ENCODE measurements at places on chromosomes 1 and 21.

- DNase-seq = no peak
Measured at GRCh38 chr1:198318085-198318484, 161.3 kb downstream of the NEK7 start.

GRCh38 chr1:167734841-167735240 lies 13.1 kb downstream of the MPZL1 start:
- no peak for DNase-seq

DNA sequence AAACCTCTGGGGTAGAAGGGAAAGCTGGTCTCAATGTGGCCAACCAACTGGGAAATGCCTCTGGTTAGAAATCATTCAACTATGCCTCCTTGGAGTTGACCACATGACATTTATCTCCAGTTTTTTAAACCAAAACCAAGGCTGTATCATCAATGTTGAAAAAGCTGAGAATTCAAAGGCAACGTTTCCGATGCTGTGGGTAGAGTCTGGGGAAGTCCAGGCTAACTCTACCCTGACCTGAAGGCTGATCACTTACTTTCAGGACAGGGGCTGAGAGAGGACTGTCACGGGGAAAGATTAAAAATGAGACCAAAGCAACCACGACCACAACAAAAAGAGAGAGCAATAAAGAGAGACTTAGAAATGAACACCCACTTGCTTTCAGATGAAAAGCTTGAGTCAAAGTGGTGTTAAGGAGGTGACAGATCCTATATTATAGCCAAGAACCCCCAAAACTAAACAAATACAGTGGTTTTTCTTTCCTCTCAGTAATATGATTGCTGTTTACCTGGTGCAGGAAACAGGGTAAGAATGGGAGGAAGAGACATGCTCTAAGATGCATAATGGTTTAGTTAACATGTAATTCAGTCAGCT lies 90.8 kb upstream of the TNFSF4 start:
- no peak for DNase-seq

GRCh38 chr1:78388275-78388674 lies 102.5 kb upstream of the PTGFR start:
- DNase-seq = no peak

GRCh38 chr21:41183575-41183974 lies 15.6 kb downstream of the BACE2 start:
- DNase-seq = no peak

DNA sequence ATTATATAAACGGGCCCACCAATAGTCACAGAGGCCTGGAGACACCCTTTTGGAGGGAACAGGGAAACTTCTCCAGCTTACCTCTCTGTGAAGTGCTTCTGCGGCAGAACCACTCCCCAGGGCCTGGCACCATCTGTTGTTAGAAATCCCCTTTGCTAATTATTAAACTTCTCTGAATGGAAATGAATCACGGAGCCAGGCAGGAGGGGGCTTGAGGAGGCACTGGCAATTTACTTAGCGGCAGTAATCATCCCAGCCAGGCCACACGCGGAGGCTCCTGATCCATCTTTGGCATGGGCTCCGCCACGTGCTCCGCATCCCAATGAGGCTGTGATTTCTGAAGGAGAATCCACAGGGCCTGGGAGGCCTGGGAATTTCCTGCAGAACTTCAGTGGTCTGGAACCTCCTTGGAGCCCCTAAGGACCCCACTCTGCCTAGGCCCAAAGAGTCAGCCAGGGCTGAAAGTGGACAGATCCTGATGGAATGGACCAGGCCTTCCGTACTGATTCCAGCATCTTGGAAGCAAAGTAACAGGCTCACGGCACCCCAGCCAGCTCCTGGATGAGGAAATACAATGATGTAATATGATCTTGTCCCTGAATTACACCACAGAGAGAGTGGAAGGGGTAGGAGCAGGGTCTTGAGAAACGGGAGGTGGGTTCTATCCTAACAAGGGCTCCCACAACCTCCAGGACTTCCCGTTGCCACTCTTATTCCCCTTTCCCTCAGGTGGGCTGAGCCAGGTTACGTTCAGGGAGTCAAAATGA lies 62.3 kb downstream of the GRIK3 start:
- peak; percentile 70 for DNase-seq

DNA sequence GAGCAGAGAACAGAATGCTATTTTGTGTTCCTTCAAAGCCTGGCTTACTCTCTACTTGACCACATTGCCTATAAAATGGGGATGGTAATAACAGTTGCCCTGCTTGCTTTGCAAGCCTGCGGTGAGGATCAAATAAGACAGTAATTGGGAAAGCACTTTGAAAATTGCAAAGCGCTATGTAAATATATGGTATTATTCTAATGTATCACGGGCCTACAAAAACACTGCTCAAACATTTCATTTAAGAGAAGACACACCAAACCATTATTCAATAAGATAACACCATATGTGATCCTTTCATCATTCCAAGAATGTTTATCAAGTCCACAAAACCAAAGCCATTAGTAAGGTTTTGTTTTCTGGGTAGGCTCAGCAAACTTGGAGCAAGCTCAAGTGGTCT lies 208.4 kb downstream of the ROR1 start:
- no peak for DNase-seq

DNA sequence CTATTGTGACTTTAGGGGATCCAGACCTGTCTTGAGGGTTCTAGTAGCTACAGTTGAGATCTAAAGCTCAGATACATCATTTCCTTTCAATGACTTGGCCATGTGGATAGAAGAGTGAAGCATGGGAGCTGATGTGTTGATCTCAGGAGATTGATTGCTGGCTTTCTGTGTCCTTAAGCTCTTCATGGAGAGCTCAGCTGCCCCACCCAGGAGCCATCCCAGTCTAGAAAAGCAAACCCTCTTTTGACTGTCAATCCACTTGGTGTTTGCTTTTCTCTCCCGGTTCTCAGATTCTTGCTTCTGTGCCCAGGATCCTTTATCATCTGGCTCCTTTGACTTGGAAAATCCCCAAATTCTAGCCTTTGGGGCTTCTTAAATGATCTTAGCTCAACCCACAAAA lies 87.2 kb downstream of the ATP1A1 start:
- no peak for DNase-seq

DNA sequence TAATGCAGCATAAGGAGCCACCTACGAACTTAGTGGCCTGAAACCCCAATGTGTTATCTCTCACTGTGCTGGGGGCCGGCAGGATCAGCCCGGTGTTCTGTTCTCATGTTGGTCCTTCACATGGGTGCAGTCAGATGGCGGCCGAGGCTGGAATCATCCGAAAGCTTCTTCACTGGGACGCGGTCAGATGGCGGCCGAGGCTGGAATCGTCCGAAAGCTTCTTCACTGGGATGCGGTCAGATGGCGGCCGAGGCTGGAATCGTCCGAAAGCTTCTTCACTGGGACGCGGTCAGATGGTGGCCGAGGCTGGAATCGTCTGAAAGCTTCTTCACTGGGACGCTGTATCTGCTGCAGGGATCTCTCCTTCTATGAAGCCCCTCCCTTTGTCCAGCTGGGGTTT lies 12.6 kb upstream of the PCBP3 start:
- DNase-seq = no peak

- DNase-seq = no peak
Measured at GRCh38 chr1:37288900-37289299, 185.5 kb upstream of the ZC3H12A start.
